ENCODE measurements at places on chromosomes 11 and 22. TPM values are rescaled to one million over a fixed set of nuclear protein-coding genes. Genes with fewer than 3 reads are reported as not detected.

- DNase-seq = no peak
Observed at GRCh38 chr11:68309621-68310185, 2.7 kb upstream of the LRP5 start.

GRCh38 chr11:112044961-112045360, 19.8 kb downstream of the DLAT start:
- DNase-seq = no peak

GRCh38 chr11:86749821-86750401, 50.4 kb upstream of the PRSS23 start:
- DNase-seq = no peak

GRCh38 chr11:283405-284104, 5.3 kb downstream of the NLRP6 start:
- no peak for DNase-seq

DNA sequence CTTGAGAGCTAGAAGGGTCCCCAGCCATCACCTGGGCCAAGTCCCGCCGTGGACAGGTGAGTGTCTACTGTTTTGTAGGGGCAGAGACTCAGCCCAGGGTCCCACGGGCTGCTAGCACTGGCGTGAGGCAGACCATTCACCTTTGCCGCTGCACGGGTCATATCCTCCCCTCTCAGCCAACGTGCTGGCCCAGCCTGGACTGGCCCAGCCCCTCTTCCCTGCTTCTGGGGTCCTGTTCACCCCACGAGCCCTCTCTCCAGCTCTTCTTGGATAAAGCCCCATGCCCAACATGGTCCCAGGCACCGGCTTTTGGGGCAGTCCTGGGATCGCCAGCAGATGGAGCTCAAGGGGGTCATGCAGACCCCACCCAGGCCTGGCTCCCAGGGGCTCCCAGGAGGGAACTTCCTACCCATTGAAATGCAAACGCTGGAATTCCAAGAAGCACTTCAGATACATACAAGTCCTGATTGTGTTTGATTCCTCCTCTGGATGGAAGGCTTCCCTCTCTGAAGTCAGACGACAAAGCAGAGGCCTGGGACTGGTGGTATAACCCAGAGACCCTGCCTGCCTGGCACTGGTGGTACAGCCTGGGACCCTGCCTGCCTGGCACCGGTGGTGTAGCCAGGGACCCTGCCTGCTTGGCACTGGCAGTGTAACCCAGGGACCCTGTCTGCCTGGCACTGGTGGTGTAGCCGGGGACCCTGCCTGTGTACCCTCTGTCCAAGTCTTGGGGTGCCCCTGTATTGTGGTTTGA, 8.9 kb upstream of the SEPTIN5 start:
- DNase-seq = no peak

- no peak for DNase-seq
Observed at GRCh38 chr11:2166091-2166851, 5.3 kb upstream of the INS start.

DNA sequence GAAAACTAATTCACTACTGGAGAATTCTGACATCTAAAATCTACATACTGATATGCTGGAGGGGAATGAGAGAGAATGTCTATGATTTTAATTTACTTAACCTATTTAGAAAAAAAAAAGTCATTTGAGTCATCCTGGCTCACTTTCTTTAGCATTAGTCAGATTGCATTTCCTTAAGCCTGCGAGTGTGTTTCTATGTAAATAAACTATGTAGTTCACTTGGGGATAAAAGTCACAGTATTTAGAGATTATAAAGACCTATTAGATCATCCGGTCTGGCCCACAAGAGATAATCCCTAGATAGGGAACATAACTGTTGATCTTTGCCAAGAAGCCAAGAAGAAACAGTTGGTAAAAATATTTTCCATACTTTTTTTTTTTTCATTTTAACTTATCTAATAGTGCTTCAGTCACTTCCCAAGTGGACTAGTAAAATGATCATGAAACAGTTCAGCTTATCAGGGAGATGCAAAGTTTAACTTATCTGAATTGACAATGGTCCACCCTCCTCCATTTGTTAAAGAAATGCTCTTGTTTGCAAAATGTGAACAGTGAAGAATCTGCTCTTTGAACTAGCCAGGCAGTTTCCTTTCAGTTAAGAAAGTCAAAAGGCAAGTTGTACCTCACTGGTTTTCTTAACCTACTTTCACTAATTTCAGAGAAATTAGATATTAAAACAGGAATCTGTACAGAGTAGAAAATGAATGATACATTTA, 21.2 kb upstream of the BLID start:
- no peak for DNase-seq

- no peak for DNase-seq
Observed at GRCh38 chr11:48019217-48019584, 38.8 kb downstream of the PTPRJ start.

GRCh38 chr11:75689863-75690609, 21.2 kb upstream of the MAP6 start:
- DNase-seq = no peak

GRCh38 chr11:120873966-120874735, 149.8 kb upstream of the TBCEL start:
- DNase-seq = no peak

DNA sequence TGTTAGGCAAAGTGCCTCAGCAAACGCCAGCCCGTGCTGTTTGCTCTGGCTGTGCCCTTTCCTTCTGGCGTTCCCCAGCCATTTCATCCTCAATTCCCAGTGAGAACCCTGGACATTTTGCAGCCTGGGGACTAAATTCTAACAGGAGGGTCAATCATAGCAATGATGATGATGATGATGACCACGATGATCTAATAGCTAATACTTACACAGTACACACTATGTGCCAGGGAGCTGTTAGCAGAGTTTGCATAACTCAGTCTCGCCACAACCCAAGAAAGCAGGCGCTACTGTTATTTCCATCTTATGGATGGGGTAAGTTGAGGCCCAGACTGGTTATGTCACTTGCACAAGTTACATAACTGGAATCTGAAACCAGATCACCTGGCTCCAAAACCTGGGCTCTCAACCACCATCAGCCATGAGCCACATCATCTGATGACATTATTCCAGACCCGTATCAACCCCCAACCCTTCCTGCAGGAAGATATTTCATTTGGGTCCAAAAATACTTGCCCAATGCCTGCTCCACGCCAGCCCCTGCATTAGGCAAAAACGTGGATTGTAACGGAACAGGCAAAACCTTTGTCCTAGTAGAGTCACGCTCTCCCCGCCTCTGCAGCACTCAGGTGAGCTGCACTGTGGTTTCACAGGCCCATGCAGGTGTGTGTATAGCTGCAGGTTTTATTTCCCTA, 132.6 kb upstream of the SERPIND1 start:
- no peak for DNase-seq

GRCh38 chr11:120173019-120173705, 35.2 kb upstream of the TRIM29 start:
- DNase-seq = no peak

MIAT gene
- total RNA-seq = 0.10 TPM
